ENCODE measurements at places on chromosomes 6 and 20.

GRCh38 chr6:145587334-145587733 lies 148.0 kb downstream of the EPM2A start:
- H3K27ac ChIP-seq = no peak overlapping the region
- H3K4me3 ChIP-seq = no peak overlapping the region
- H3K36me3 ChIP-seq = no peaks in the 10 kb centered on the region
- no peaks in the 10 kb centered on the region for H3K27me3 ChIP-seq

DNA sequence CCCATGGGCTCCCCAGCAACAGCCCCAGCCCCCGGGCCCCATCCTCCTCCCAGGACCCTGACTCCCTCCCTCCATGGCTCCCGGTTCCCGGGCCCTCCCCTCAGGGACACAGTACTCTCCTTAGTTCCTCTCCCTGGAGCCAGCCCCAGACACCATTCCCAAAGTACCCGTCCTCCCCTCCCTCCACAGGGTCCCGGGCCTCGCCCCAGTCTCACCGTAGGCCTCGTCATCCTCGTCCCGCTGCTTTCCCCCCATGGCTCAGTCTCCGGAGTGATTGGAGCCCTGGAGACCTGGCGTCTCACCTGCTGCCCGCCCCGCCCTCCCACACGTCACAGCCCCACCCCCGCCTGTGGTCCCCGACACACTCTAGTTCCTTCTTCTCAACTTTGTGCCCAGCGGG lies at the start of gene SLC44A4:
SLC44A4 (minus strand) TSS at position 272 of the 400 bp plus-strand sequence; CDS start at position 255, 17 bp downstream.
- no peak within 1 kb of the TSS for H3K4me3 ChIP-seq
- no peak for DNase-seq
- peak within 1 kb of the TSS; percentile 56 for H3K27ac ChIP-seq
- H3K36me3 ChIP-seq = peaks cover 9% of the 10 kb centered on the region
- H3K4me1 ChIP-seq = no peaks in the 10 kb centered on the region

DNA sequence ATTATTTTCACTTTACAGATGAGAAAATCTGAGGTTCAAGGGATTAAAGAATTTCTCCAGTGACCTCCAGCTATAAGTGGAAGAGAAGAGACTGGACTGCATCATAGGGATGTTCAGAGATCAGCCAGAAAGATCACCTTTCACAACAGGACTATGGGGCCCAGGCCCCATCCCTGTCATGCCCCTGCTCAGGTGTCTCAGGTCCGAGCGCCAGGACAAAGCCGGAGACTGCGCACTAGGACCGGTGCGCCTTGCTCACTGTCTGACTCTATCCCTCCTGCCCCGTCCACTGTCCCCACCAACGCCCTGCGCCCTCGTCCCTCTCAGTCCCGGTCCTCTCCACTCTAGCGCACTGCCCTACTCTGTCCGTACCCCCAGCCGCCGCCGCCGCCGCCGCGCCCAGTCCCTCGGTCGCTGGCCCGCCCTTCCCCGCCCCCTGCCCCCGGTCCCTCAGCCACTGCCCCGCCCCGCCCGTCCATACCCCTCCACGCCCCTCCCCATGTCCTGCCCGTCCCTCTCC lies 521 bp upstream of the RAD21L1 start:
- peak overlapping the region; percentile 85 for H3K4me3 ChIP-seq
- H3K27me3 ChIP-seq = peaks cover 46% of the 10 kb centered on the region
- no peaks in the 10 kb centered on the region for H3K4me1 ChIP-seq
- H3K36me3 ChIP-seq = no peaks in the 10 kb centered on the region

DNA sequence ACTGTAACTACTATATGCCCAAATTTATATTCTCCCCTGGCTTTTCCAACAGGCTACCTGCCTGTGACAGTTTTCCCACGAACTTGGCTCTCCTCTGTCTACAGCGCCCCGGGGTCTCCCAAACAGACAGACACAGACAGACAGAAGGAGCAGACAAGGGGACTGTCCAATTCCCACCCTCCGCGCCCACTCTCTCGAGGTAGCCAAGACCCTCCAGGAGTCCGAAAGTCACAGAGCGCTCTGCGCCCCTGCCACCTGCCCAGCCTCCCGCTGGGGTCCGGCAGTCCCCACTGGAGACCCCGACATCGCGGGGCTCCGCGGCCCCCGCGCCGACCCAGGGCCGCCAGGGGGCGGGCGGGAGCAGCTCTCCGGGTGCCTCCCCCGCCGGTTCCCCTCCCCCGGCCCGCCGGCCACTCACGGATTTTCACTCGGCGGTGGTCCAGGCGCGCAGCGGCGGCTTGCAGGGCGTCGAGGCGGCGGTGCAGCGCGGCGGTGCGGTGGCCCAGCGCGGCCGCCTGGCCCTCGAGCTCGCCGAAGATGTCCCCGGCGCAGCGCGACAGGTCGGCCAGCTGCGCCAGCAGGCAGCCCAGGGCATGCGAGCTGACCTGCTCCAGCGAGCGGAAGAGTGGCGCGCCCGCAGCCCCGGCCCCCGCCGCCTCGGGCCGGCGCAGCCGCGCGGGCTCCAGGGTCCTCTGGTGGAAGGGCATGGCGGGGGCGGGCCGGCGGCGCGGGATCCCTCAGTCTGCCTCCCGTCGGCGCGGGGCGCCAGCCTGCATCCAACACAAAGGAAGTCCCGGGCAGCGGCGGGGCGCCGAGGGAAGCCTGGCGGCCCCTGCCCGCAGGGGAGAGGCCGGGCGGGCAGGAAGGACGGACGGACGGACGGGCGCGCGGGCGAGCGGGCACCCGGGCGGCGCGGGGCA lies 81.3 kb upstream of the CCDC28A start:
- DNase-seq = peak; percentile 81
- H3K4me3 ChIP-seq = peak overlapping the region; percentile 91
- H3K36me3 ChIP-seq = no peaks in the 10 kb centered on the region
- peak overlapping the region; percentile 97 for H3K27ac ChIP-seq
- peaks cover 7% of the 10 kb centered on the region for H3K27me3 ChIP-seq
- H3K4me1 ChIP-seq = no peaks in the 10 kb centered on the region

- H3K4me1 ChIP-seq = peaks cover 5% of the 10 kb centered on the region
- no peaks in the 10 kb centered on the region for H3K36me3 ChIP-seq
- H3K27me3 ChIP-seq = peaks cover 13% of the 10 kb centered on the region
- H3K4me3 ChIP-seq = no peak overlapping the region
These were observed 4.3 kb downstream of the SLC26A8 start for GRCh38 chr6:36020154-36020553.

- no peak for DNase-seq
- no peaks in the 10 kb centered on the region for H3K4me1 ChIP-seq
- H3K36me3 ChIP-seq = peaks cover 8% of the 10 kb centered on the region
- H3K4me3 ChIP-seq = no peak overlapping the region
- H3K27ac ChIP-seq = no peak overlapping the region
These were observed 18.3 kb downstream of the ENTPD6 start for GRCh38 chr20:25213566-25214425.

Data from type B pancreatic cell (in vitro differentiated cells).